NCI-H2081 treated with DMSO at 0.1 percent for 48 hours (cell line): ENCODE measurements at places on chromosomes 5 and 9.

DNA sequence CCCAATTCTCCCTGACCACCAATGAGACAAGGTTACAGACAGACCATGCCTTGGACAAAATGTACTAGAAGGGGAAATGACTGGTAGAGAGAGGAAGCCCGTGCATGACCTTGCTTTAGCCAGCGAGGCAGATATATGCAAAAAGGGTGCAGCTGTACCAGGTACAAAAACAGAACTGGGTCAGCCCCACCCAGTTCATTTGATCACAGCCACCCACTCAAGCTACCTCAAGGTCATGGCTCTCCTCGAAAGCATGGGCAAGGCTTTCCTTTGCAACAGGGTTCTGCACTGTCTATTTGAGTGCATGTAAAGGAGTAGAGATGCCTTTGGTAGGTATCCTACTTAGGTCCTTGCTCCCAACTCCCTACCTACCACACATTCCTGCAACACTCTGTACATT lies 33.3 kb downstream of the TLE1 start:
- DNase-seq, result no peak

GRCh38 chr9:86541014-86541570 lies 186.9 kb upstream of the TUT7 start:
- no peak for DNase-seq

DNA sequence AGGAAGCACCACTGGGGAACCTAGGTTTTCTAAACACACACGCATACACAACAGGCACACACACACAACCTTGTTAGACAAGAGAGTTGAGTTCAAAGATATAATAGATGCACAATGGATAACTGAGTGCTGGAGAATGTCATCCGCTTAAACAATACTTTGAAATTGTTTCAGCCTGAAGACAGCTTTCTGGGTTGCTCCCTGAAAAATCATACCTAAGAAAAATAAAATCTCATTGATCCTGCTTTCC lies 126.1 kb downstream of the TMEM161B start:
- DNase-seq, result no peak

GRCh38 chr9:27365707-27366376 lies 68.9 kb upstream of the EQTN start:
- DNase-seq, result no peak

DNA sequence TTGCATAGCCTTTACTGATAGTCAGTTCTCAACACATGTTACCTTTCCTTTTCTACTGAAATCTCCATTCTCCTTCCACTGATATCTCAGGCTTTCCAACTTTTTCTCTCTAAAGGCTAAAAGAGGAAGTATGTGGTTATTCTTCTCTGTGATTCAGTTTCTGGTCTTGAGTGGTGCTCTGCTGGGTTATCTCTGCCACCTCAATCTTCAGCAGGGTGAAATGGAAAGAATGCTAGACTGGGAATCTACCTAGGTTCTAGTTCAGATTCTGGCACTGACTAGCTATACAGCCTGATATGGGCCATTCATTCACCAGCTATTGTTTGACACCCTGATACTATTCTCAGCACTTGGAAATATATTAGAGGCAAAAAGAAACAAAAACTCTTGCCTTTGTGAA lies 124.9 kb upstream of the GRIA1 start:
- DNase-seq, result no peak

GRCh38 chr9:69824499-69825252 lies 4.1 kb downstream of the CFAP95 start:
- DNase-seq, result no peak

DNA sequence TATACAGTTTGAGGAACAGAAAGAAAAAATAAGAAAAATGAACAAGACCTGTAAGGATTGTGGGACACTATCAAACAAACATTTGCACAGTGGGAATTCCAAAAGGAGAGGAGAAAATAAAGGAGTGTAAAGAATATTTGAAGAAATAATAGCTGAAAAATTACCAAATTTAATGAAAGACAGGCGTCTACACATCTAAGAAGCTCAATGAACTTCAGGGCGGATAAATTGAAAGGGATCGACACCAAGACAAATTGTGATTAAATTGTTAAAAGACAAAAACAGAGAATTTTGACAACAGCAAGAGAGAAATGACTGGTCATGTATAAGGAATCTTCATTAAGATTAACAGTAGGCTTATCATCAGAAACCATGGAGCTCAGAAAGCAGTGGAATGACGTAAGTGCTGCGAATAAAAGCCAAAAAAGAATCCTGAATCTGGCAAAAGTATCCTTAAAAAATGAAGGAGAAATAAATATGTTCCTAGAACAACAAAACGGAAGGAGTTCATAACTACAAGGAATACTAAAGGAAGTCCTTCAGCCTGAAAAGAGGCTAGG lies 3.5 kb upstream of the SLC38A9 start:
- no peak for DNase-seq

GRCh38 chr5:180289433-180289832 lies 2.5 kb downstream of the MAPK9 start:
- DNase-seq, result peak; percentile 31

DNA sequence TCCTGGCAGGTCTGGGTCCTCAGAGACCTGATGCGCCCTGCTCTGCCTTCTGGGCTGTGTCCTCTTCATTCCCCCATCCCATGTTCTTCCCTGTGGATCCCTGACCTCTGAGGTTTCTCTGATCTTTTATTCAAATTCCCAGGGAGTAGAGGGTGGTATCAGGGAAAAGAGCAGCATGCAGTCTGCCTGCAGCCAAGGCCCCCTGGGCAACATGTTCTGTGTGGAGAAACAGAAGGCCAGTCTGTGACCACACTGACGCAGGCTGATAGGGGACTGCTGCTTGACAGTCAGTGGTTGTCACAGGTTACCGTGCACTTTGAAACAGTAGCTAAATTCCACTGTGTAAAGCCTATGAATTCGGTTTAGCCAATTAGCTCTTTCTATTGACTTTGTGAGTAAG lies 156.6 kb upstream of the IRX2 start:
- no peak for DNase-seq

GRCh38 chr5:136025900-136026299 lies 2.9 kb upstream of the TGFBI start:
- no peak for DNase-seq

GRCh38 chr5:155750571-155750970 lies 576.4 kb upstream of the SGCD start:
- no peak for DNase-seq

GRCh38 chr5:168147106-168147505 lies 144.3 kb upstream of the WWC1 start:
- no peak for DNase-seq

DNA sequence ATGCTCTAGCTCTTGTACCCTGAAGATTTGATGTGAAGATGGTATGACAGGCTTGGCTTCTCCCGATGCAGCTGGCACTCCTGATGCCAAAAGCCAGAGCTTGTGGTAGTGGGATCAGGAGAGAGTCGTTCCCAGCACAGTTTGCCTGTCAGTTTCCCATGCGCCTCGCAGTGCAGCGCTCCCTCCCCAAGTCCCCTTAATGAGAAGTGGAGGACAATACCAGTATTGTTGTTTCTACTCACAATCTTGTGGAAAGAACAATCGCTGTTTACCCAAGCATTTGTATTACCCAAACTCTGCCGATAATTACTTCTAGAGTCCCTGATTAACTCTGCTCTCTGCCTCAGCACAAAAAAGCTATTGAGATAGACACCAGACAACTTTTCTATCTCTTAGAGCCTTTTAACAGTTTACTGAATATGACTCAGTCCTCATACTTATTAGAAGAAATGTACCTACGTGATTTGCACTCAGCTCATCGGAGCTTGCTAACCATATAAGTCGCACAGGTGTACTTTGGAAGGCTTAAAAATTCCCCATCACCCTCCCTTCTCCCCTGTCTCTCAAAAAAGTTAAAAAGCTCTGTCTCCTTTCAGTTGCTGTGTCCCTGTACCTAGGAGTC lies 283.2 kb upstream of the TMEM161B start:
- DNase-seq, result no peak

GRCh38 chr9:112121633-112122032 lies 53.5 kb downstream of the SUSD1 start:
- no peak for DNase-seq

DNA sequence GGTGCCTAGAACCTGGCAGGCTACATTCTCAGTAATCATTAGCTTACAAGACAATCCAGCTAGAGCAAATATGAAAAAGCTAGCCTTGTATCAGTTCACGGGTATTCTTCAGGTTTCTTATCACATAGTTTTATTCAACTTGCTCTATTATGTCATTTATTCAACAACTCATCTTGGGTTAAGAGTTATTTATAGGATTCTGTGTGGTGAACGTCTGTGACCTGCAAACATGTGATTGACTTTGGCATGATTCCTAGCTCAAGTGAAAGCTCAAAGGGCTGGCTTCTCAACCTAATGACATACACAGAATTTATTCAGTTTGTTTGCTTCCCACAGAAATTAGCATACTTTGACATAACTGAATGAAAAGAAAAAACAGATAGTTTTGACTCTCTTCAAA lies 173.1 kb downstream of the PLPPR1 start:
- no peak for DNase-seq

DNA sequence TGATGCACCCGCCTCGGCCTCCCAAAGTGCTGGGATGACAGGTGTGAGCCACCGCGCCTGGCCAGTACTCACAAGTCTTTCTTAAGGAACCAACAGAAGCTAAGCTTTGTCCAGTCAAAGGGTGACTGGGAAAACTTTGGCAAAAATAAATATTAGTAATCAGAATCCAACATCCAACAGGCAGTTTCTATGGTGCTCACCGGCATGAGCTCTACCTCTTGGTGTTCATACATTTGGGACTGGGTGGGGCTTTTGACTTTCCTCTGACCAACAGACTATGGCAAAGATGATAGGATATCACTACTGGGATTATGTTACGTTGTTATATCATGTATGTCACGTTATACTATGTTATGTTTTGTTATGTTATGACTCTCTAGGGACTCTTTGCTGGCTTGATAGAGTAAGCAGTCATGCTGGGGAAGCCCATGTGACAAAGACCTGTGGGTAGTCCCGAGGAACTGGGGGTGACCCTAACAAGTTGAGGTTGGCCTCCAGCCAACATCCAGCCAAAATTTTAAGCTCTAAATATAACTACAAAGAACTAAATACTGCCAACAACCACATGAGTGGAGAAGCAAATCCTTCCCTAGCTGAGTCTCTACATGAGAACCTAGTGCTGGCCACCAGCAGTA lies 6.0 kb downstream of the RASGEF1C start:
- DNase-seq, result no peak

DNA sequence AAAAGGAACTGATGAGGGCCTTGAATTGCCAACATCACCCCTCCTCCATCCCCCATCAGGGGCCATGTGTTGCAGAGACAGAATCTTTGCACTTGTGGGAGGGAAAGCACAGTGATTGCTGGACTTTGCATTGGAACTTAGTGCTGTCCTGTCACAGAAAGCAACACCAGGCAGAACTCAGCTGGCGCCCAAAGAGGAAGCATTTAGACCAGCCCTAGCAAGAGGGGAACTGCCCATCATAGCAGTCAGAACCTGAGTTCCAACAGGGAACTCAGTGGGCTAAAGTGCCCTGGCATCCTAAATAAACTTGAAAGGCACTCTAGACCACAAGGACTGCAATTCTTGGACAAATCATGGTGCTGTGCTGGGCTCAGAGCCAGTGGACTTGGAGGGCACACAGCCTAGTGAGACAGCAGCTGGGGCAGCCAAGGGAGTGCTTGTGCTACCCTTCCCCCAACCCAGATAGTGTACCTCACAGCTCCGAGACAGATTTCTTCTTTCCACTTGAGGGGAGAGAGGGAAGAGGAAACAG lies 128.1 kb downstream of the ACTL7B start:
- DNase-seq, result no peak

DNA sequence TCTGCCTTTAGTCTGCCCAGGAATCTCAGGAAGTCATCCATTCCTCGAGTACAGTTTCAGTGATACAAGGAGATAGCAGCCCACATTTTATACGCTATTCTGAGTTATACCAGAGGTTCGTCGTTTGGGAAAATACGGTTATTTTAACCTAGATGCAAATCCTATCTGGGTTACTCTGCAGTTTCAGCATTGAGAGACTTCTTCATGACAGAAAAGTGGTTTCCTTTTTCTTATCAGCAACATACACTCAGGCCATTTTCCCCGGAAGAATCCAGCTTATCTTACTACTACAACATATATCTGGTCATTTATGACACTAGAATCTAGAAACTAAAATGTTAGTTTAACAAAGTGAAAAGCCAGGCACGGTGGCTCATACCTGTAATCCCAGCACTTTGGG lies 83.4 kb upstream of the IQGAP2 start:
- no peak for DNase-seq

- no peak for DNase-seq
Measured at GRCh38 chr5:72485430-72485974, 21.7 kb downstream of the ZNF366 start.

GRCh38 chr5:135632798-135633197 lies 54.0 kb upstream of the CXCL14 start:
- no peak for DNase-seq

DNA sequence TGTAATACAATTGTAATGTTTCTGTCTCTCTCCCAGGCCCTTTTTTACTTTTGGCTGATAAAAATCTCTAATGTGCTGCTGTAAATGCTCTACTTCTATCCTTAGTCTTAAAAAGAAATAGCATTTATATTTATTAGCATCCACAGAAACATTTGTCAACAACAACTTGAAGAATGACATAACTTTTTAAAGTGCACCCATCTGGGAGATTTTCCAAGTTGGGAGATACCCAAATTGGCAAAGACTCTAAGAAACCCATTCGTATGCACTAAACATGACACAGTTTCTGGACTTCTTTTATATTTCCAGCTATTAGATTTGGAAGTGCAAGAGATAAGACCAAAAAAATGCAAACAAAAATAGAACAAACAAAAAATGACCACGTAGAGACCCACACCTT lies 2287.4 kb upstream of the WWC1 start:
- no peak for DNase-seq

DNA sequence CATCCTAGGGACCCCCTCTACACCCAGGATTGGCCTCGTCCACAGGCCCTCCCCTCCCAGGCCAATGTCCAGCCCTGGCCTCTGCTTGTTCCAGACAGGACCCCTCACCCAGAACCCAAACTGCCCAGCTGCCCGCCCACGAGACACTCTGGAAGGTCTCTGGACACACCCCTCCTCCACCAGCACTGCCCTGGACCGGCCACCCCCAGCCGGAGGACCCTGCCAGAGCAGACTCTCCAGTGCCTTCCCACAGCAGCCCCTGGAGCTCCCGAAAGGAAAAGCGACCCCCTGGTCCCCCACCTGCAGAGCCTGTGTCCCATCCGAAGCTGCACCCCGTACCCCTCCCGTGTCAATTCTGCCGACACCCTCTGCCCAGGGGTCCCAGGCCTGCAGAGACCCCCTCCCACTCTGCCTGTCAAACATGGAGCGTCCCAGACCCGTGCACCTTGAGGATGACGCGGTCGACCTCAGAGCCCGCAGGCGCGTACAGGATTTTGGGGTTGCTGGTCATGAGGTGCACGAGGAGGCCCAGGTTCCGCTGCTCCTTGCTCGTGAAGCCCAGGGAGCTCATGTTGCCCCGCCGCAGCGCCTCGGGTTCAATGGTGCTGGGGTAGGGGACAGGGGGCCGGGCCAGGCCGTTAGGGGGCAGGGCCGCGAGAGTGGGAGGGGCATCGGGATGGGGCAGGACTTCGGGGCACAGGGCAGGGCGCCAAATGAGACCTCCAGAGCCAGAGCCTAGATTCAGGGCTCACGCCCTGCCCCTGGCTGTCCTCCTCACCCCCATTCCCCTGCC lies 8.0 kb downstream of the ABCA2 start:
- DNase-seq, result no peak

GRCh38 chr9:74589576-74589975 lies 92.4 kb downstream of the RORB start:
- DNase-seq, result no peak

GRCh38 chr5:57082441-57083067 lies 91.3 kb upstream of the GPBP1 start:
- no peak for DNase-seq
